ENCODE measurements at places on chromosomes 7 and 10. TPM values are rescaled to one million over a fixed set of nuclear protein-coding genes. Genes with fewer than 3 reads are reported as not detected.

The IDI1 gene
- 16.3 TPM for total RNA-seq

GRCh38 chr10:83725567-83725966 lies 413.7 kb upstream of the GHITM start:
- no peak for DNase-seq

- DNase-seq, result no peak
Observed at GRCh38 chr7:22665923-22666322, 61.1 kb upstream of the IL6 start.

- no peak for DNase-seq
Observed at GRCh38 chr10:48496831-48497779, 107.8 kb downstream of the ARHGAP22 start.

The WASL gene
- total RNA-seq, result 27.2 TPM

The CTTNBP2 gene
- total RNA-seq, result 0.57 TPM

The NEUROD6 gene
- not detected for total RNA-seq
